Bronchus fibroblast of lung (primary cell): ENCODE measurements at places on chromosomes 3 and 15. TPM values are rescaled to one million over a fixed set of nuclear protein-coding genes. Genes with fewer than 3 reads are reported as not detected.

Gene ABCF3
- total RNA-seq = 29.9 and 49.9 TPM in 2 replicates

Gene XYLB
- total RNA-seq = 1.8 and 5.7 TPM in 2 replicates

Gene TYRO3
- total RNA-seq = 3.9 and 6.4 TPM in 2 replicates

Gene CTXN2
- total RNA-seq = not detected in 2 replicates

Gene ADIPOQ
- total RNA-seq = not detected in 2 replicates

Gene CCR2
- total RNA-seq = not detected in 2 replicates

Gene MANF
- 78.0 and 87.9 TPM in 2 replicates for total RNA-seq

Gene MESP1
- total RNA-seq = 0.45 and 0.84 TPM in 2 replicates
